ENCODE measurements at places on chromosomes 6 and 20. TPM values are rescaled to one million over a fixed set of nuclear protein-coding genes. Genes with fewer than 3 reads are reported as not detected.
A peak's percentile ranks its signal among the peaks of the same experiment; 100 is the strongest.

MAVS gene
- 13.6 TPM for total RNA-seq

NRSN1 gene
- not detected for total RNA-seq

GRCh38 chr6:73302339-73302738 lies 39.3 kb upstream of the KHDC1 start:
- DNase-seq = no peak
- H3K27ac ChIP-seq = no peak overlapping the region

- no peaks in the 10 kb centered on the region for H3K36me3 ChIP-seq
- DNase-seq = no peak
- no peak overlapping the region for H3K27ac ChIP-seq
- H3K4me3 ChIP-seq = no peak overlapping the region
- no peaks in the 10 kb centered on the region for H3K4me1 ChIP-seq
- H3K27me3 ChIP-seq = peaks cover 8% of the 10 kb centered on the region
Observed at GRCh38 chr20:51175724-51176123, 152.8 kb upstream of the KCNG1 start.

DNA sequence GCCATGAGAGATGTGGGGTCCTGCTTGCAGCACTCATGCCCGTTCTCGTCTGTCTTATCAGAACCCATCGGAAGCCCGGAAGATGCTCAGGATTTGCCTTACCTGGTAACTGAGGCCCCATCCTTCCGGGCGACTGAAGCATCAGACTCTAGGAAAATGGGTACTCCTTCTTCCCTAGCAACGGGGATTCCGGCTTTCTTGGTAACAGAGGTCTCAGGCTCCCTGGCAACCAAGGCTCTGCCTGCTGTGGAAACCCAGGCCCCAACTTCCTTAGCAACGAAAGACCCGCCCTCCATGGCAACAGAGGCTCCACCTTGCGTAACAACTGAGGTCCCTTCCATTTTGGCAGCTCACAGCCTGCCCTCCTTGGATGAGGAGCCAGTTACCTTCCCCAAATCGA lies 8.3 kb downstream of the PI16 start:
- DNase-seq = peak; percentile 93
- peaks cover 7% of the 10 kb centered on the region for H3K36me3 ChIP-seq
- peaks cover 39% of the 10 kb centered on the region for H3K4me1 ChIP-seq
- H3K27ac ChIP-seq = peak overlapping the region; percentile 72
- H3K4me3 ChIP-seq = no peak overlapping the region

DNA sequence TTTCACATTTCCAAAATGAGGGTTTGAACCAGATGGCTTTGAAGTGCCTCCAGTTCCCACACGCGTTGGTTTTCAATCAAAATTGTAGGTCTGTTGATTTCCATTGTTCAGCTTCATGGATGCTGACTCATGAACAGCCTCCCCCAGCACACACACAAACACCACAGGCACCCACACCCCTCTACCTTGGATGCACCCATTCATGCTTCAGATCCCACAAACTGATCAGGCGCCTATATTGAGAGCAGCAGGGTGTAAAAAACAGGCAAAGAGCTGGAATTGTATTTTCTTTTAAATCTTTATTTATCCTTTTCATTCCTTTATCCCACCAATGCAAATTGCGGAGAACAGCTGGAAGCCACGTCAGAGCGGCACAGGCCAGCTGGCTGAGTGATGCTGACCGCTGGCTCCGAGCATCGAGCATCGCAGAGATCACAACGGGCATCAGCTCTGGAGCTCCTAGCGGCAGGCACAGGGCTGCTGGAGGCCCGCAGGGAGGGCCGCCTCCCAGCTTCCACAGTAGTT lies 29.3 kb upstream of the TBC1D7 start:
- no peak overlapping the region for H3K27ac ChIP-seq
- H3K4me3 ChIP-seq = no peak overlapping the region
- H3K4me1 ChIP-seq = peaks cover 30% of the 10 kb centered on the region
- no peaks in the 10 kb centered on the region for H3K36me3 ChIP-seq
- no peaks in the 10 kb centered on the region for H3K27me3 ChIP-seq
- DNase-seq = no peak

GRCh38 chr20:275791-276190 lies 14.8 kb downstream of the C20orf96 start:
- H3K4me3 ChIP-seq = no peak overlapping the region
- no peak for DNase-seq
- H3K27ac ChIP-seq = no peak overlapping the region
- H3K4me1 ChIP-seq = no peaks in the 10 kb centered on the region

GRCh38 chr6:42185597-42185996 lies 9.2 kb downstream of the GUCA1B start:
- no peak overlapping the region for H3K4me3 ChIP-seq
- no peaks in the 10 kb centered on the region for H3K27me3 ChIP-seq
- no peak for DNase-seq
- no peaks in the 10 kb centered on the region for H3K4me1 ChIP-seq

All from CD4-positive, alpha-beta T cell (primary cell).